ENCODE measurements at places on chromosomes 2 and 18.

DNA sequence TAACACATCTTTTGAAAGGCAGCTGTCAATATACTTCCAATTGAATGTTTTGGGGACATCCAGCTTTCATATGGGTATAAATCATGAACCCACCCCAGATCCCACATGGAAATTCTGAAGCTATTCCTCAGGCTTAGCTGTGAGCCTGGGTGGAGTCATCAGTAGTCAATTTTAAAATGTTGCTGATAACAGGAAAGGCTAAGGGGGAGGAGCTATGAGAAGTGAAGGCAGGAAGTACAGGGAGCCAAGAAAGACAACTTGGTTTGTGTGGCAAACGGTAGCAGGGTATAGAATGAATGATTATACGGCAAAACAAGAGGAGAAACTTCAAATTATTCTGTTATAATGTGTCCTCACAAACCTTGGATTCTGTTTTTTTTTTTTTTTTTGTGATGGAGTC, 108.6 kb downstream of the QPCT start:
- no peak for DNase-seq

DNA sequence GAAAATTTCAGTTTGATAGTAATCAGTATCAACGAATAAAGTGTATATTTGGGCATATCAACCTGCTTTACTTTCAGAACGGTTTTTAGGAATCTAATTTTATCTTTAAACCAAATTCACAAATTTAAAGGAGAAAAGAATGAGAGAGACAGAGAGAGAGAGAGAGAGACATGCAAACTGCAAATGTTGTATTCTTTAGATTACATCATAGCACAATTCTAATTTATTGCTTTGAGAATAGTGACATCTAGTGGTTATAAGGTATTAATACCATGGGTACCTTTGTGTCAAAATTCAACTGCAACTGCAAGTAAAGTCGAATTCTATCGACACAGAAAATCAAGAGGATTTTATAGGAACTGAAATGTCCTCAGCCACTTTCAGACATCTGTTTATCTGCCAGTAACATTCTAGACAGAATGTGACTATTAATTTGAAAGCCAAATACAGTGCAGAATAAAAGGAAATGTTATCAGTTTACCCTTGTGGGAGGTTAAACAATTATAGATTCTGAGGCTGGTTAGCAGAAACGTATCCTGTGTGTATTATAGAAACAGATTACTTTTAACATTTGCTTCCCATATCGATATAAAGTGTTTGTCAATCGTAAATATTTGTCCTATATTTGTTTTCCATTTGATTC, 529.8 kb upstream of the VRK2 start:
- no peak for DNase-seq

DNA sequence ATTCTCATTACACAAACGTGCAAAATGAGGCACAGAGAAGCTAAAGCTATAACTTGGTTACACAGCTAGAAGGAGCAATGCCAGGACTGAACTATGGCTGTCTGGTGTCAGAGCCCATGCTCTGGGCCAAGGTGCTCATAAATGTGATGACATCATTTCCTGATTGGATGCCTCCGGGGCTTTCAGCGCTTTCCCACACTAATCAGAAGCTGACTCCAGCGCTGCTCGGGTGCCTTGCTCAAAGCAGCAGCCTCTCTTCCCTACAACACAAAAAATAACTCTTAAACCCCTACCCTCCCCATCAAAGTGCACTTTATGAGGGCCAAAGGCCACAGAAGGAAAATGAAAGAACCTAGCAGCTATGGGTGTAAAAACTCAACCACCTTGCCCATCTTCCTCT, 90.7 kb downstream of the STK39 start:
- DNase-seq = no peak

- peak; percentile 1 for DNase-seq
These were observed 100.5 kb downstream of the TACR1 start for GRCh38 chr2:75098856-75099255.

DNA sequence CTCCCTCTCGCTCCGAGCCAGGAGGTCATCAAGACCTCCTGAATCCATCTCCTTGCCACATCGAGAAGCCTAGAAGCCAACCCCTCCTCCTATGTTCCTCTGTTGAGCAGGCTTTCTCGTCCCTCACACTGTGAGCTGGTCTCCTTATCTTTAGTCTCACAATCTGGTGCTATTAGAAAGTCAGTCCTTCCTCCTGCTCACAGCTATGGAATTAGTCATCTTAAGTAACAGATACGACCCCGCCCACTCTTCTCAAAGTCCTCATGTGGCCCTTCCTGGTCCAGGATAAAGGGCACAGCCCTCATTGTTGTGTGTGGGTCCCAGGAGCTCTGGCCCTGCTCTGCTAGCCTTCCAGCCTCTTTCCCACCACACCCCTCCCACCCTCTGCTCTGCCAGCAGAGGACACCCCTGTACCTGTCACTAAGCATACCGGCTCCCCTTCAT, 41.4 kb upstream of the TRIB2 start:
- no peak for DNase-seq

DNA sequence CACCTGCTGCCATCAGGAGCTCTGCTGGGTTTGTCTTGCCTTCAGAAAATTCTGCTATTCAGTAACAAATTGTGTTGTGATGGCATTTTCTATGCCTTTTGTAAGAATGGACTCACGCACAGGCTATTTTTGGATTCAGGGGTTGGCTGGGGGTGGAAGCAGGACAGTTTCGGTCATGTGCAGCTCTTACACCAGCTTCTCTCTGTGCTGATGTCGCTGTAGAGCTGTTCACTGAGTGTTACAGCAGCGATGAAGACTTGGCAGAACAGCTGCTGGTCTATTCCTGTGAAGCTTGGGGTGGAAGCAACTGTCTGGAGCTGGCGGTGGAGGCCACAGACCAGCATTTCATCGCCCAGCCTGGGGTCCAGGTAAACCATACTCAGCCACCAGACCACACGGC, 49.2 kb downstream of the TRPM8 start:
- peak; percentile 5 for DNase-seq

GRCh38 chr2:182541268-182541667, 114.4 kb upstream of the PDE1A start:
- DNase-seq = no peak

DNA sequence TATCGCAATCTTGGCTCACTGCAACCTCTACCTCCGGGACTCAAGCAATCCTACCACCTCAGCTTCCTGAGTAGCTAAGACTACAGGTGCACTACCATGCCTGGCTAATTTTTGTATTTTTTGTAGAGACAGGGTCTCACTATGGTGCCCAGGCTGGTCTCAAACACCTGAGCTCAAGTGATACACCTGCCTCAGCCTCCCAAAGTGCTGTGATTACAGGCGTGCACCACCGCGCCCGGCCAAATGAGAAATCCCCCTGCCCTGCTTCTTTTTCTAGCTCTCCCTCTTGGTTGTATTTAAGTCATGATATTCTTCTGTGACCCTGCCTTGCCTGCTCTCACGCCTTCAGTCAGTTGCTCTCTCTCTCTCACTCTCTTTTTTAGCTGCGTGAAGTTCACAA, 157.0 kb upstream of the SH3BP4 start:
- DNase-seq = no peak

GRCh38 chr18:72672364-72673184, 128.4 kb upstream of the CBLN2 start:
- DNase-seq = no peak

DNA sequence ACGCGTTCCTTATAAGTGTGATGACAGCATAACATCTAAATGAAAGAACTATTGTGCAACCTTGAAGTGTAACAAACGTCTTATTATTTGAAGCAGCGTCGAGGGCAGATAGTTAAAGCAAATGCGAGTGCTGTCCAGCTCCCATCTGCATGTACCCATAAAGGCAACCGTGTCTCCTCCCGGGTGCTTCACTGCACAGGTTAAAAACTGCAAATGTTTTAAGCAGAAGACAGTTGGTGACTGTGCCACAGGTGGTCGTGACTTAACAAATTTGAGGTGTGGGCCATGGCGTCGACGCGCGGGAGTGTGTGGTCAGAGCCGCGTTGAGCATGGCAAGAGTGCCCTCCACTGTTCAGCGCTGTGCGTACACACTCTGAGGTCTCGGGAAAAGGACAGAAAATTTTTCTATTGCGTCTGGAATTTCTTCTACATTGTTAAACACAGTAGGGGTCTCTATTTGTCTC, 6.4 kb downstream of the SALL3 start:
- peak; percentile 50 for DNase-seq

DNA sequence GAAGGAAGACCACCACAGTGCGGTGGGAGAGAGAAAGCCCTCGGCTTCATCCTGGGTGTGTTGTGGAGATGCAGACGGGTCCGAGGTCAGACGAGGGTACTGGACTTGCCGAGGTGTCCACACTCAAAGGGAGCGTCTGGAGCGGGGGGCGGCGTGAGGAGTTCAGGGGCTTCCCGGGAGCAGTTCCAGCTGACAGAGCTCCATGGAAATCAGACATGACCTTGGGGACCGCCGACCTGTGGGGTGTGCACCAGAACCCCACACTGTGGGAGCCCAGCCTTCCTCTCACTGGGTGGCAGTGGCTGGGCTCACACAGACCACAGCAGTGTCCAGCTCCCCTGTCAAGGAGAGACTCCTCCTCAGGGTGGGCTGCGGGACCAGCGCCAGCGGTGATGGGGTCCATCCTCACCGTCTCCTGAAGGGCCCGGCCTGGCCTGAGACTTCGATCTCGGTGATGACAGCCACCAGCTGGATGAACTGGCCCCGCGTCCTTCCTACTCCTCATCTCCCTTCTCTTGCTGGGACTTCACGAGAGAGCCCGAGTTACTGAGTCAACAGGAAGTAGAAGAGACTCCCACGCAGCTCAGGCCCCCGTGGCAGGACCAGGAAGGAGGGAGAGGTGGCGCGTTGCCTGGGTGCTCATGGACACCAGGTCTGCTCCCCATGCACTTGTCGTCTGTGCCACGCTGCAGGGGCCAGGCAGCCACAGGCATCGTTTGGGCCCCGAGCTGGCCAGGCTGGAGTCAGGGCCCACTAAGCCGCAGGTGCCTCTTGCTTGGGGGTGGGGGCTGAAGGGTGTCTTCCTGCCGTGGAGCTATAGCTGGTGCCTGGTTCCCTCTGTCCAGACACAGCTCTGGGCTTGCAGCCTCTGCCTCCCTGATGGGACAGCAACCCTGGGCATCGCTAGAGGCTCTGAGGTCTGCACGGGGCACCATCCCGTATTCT, 101.9 kb upstream of the CTDP1 start:
- no peak for DNase-seq

GRCh38 chr2:119308793-119309330, 57.8 kb downstream of the C2orf76 start:
- no peak for DNase-seq

DNA sequence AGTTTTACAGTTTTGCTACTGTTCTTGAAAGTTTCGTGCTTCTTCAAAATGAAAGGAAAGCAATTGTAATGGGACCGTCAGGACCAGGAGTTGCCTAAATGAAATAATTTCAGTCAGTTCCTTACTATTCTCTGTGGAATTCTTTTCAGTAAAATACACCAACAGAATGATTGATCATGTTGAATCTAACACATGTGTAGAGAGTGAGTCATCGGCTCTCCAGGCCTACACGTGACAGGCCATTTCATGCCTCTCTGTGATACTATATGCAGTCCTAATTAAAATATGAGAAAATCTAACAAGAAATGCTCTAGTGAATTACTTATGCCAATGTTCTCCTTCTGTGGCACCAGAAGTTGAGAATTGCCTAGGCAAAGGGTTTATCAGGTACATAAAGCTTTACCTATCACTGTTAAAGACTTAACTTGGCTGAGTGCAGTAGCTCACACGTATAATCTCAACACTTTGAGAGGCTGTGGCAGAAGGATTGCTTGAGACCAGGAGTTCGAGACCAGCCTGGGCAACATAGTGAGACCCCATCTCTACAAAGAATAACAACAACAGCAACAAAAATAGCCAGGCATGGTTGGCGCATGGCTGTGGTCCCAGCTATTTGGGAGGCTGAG, 199.4 kb downstream of the LRRTM1 start:
- no peak for DNase-seq

DNA sequence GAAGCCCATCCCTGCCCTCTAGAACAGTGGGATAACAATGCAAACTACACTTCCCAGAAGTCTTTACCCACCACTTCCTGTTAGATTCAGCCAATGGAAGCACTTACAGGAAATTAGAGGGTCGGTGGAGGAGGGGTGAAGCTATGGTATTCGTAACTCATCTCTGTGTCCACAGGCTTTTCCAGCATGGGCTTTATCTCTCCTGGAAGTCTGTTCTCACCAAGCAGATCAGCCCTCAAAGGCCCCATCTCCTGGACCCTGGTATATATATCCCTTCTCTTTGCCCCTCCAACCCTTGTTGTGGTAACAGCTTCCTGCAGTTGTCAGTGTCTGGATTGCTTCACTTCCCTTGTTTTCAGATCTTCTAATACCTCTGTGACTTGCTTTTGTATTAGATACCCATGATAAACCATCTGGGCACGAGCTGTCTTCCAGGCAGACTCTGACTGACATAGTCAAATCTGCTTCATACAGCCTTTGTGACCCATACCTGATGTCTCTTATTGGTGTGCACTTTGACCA, 475.0 kb upstream of the POU3F3 start:
- DNase-seq = peak; percentile 55

- DNase-seq = no peak
These were observed 94.6 kb upstream of the ITGA4 start for GRCh38 chr2:181362561-181362960.

- DNase-seq = no peak
These were observed 653.0 kb downstream of the CNTNAP5 start for GRCh38 chr2:124678043-124678442.

DNA sequence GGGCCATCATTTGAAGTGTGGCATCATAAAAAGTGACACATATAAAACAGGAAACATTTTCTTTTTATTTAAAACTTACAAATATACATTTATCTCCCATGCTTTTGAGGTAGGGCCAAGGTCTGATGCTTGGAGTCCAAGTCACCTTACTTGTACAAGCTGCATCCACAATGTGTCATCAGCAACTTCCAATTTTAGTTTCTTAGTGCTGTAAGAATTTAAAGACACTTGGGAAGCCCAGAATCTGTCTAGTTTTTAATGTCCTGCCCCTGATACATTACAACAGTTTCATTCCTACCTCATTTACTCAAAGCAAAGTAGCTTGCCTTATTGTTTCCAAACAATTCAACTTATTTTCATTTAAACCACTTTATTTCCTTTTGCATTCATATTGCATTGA, 297.7 kb downstream of the MTX2 start:
- no peak for DNase-seq

- no peak for DNase-seq
These were observed 7.1 kb downstream of the DSG1 start for GRCh38 chr18:31325051-31325450.

GRCh38 chr2:129554373-129554772, 425.1 kb upstream of the RAB6C start:
- DNase-seq = no peak

DNA sequence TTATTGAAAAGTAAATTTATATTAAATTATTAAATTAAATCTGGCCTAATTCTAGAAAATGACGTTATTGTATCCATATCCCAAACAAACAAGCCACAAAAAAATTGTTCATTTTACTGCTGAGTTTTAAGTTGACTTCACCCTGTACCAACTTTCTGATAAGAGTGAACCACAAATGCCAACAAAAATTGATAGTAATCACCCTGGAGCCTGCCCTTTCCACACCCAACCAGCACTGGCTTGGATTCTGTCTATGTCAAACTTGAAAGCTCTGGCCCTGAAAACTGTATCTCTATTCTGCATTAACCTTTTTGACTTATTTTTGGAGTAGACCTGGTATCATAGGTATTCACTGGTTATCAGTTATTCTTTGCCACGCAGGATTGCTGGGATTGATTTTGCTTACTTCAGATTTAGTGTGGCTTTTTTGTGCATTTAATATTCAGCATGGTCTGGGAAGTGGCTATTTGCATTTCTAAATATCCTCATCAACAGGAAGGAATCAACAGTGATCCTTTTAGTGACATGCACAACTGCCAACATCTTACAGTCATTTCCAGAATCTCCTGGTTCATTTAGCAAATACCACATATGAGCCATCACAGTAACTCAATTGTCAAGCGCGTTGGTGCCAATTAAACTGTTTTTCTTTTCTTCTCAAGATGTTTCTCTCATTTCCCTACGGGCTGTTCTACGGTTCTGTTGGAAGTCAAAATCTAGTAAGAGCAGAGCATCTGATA, 11.4 kb upstream of the SRBD1 start:
- no peak for DNase-seq
